Nasal cavity respiratory epithelium epithelial cell of viscerocranial mucosa (primary cell): ENCODE measurements at places on chromosomes 11 and 22. TPM values are rescaled to one million over a fixed set of nuclear protein-coding genes. Genes with fewer than 3 reads are reported as not detected.

DNAJB7 gene
- total RNA-seq: not detected in 2 replicates

TBX10 gene
- not detected in 2 replicates for total RNA-seq

OR8G5 gene
- not detected in 2 replicates for total RNA-seq

FLRT1 gene
- 0.14 and 0.34 TPM in 2 replicates for total RNA-seq

KDM4D gene
- 0.78 and 1.0 TPM in 2 replicates for total RNA-seq

SIK3 gene
- total RNA-seq: 7.9 and 18.6 TPM in 2 replicates

SLC25A18 gene
- total RNA-seq: under 0.01 TPM in 1 of 2 replicates, not detected in the other

OR10D3 gene
- total RNA-seq: not detected in 2 replicates
